OCI-LY7 (cell line): ENCODE measurements at places on chromosomes 7 and 10.

DNA sequence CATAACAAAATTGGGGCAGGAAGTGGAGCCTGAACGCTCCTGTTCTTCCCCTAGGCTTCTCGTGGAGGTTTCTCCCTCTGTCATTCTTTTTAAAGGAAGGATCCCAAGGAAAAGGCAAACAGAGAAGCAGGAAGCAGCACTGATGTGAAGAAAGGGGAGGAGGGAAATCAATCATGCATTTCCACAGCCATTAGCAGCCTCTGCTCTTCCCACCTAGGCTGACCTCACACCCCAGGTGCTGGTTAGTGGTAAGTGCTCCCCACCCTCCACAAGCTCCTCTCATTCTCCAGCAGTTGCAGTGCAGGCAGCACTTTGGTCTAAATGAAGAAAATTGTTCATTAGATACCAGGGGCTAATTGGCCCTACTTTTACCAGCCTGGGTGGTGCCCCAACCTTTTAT is 2.6 kb downstream of the CRHR2 start:
- no peak for DNase-seq

DNA sequence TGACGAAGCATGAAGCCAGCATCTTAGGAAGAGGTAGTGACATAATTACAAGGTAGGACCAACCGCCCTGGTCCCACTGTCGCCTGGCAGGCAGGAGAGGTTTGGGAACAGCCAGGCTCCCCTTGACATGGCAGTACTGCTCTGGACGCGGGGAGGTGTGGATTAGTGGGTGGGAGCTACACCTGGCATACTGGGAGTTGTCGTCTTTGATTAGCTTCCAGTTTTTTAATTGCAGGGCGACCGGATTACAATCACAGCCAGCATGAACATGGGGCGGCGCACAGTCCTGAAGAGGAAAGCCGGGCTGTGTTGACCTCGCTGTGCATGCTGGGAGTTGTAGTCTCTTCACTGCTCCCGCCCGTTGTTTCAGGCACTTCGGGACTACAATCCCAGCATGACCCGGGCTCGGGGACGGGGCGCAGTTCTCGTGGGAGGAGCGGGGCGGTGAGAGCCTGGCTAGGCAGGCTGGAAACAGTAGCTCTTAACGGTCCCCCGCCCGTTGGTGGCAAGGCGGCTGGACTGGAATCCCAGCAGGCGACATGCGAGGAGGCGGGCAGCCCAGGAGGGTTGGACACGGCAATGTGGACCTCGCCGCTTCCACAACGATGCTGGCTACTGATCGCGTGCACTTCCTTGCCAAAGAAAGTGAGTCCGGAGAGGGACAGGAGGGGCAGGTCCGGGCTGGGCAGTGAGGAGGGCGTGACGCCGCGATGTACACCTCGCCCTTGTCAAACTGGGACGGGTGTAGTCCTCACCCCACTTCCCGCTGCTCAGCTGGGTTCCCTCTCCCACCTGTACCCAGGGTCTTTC is 98.0 kb upstream of the ZNF722 start:
- no peak for DNase-seq

DNA sequence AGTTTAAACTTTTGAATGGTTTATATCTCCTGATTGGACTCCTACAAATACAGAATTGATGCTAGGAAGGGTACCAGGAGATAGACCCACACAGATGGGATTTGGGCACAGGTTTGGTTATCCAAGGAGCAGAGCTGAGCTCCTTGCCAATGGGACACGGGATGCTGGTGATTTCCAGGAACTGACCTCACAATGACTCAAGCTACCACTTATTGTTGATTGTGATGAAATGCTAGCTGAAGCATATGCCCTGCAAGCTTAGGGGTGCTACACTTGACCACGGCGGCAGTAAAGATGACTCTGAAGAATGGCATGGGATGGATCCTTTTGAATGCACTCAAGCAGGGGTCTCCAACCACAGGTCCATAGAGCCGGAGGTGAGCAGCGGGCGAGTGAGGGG is 45.5 kb upstream of the VKORC1L1 start:
- DNase-seq, result no peak

DNA sequence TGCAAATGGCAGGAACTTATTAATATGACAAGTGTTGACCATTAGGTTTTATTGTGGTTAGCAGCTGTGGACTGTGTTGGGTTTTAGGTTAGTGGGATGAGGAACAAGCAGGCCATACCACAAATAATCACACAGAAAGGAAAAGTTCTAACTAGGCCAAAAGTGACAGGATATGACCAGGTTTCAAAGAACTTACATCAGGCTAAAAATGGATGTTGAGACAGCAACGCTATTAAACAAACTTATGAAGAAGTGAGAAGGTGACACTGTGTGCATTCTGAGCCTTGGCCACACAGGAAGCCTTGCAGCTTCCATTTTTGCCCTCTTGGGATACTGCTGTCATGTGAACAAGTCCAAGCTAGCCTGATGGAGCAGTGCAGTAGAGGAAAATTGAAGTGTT is 568.8 kb downstream of the HTR7 start:
- no peak for DNase-seq

DNA sequence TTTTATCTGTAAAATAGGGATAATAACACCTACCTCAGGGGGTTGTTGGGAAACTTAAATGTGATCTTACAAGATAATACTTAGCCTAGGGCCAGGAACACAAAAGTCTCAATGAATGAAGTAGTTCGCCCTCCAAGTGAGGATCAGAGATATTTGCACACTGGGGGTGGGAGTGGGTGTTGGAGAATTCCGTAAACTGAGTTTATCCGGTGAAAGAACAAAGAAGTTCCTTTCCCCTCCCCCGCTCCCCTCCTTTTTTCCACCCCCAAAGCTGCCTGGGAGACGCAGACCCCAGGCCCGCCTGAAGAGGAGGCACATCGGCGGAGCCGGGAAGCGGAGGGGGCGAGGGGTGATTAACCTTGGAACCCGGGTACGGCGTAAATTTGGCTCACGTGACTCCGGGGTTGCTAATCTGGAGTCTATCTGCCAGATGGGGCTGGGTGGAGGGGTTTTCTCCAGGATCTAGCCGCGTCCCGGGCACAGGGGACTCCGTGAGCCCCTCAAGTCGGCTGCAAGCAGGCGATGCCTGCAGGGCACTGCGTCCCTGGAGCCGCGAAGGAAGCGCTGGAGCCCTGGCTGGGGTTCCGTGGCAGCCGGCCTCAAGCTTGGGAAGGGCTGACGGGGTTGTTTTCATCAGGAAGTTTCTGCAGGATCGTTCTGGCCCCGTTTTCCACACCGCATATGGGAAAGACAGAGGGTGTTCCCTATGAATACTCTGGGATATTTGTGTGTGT is 1.4 kb upstream of the PODXL start:
- DNase-seq, result no peak

DNA sequence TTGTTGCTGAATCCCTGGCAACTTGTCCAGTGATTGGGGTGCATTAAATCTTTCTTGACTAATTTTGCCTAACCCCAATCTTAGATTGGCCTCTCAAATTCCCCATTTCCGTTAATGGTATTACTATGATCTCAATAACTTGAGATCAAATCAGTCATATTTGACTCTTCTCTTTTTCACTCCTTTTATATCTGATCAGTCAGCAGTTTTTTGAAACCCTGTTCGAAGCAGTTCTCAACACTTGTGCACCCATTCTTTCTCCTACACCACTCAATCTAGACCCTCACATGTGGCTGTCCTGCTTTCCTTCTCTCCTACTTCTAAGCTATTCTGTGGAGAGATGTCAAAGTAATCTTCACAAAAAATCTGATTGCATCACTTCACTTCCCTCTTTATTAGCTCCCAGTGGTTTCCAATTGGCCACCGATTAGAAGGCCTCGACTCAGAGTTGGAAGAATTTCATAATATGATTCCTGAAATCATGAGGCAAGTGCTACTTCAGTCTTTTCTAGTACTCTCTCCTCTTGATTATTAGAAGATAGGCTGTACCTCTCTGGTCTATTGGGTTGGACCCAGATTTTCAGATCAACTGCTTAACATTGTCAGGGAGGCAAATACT is 128.9 kb downstream of the ZNF365 start:
- DNase-seq, result no peak

DNA sequence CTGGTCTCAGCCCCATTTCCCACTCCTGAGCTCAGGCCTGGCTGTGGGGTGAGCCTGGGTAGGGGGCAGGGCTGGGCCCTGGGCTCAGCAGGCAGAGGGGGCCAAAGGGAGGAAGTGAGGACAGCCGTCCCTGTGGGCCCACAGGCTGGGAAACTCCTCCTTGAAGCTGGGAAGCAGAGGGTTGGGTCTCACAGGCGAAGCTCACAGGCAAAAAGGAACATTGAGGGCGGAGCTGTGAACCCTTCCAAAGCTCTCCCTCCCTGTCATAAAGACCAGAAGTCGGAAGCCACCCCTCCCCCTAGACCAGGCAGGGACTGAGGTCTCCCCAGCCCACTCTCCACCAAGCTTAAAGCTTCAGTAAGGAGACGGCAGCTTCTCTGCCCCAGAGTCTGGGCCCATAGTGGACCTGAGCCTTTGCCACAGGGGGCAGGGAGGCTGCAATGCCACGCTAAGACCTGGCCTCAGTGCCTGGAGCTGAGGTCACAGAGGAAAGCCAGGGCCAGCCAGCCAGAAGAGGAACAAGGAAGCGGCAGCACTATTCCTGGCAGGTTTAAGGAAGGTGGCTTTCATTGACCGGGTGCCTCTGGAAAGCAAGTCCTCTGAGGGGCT is 1.0 kb upstream of the KCP start:
- no peak for DNase-seq

GRCh38 chr7:609365-609764 is 89.7 kb upstream of the PDGFA start:
- DNase-seq, result no peak

GRCh38 chr10:351770-352334 is 216.6 kb downstream of the ZMYND11 start:
- no peak for DNase-seq

DNA sequence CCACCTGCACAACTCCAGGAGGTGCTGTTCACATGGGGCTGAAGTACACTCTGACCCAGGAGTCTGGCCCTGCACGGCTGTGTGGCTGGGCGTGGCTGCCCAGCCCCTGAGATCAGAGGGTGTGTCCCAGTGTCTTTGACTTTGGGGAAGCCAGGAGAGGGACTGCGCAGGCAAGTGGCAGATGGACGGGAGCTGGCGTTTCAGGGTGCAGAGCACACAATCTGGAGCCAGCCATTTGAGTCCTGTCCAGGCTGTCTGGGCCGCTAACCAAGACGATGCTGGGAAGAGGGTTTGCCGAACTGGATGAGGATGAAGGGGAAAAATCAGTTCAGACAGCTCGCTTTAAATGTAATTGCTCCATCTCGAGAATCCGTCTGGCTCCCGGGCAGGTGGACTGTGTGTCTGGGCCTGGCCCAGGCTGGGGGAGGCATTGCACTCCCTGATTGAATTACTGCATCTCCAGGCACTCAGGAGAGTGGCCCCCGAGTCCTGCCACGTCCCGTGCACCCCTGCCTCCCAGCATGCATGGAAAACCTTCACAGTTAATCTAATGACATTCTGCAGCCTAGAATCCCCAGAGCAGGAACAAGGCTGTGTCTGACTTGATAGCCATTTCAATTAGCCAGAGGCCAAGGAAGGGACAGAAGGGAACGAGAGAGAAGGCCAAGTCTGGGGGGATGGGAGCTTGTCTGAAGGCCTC is 120.8 kb upstream of the NANOS1 start:
- no peak for DNase-seq
